ENCODE measurements at places on chromosomes 2 and 18.

DNA sequence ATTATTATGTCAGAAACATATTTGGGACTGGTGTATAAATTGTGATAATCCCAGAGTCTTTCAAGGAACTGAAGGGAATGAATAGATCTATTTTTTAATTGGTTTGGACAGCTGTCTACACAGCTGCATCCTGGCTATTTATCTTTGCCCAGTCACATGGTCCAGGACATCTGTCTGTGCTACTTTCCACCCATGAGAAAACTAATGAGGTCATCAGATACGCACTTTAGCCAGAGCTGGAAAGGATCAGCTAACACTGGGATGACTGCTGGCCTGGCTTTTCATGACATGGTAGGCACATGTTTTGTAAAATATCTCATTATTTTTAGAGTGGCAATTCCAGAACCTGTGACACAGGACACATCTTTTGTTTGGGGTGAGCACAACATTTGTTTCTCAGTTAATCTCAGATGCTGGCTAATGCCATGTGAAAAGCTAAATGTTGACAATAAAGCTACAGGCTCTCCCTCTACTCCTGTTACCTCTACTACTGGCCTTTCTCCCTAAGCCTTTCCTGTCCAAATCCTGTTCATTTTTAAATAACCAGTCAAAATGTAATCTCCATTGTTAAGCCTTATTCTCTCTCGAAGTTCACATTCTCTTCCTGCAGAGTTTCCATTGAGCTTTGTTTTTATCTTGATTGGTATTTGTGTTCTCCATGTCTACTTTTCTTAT lies 500.7 kb downstream of the RIT2 start:
- no peak for DNase-seq

DNA sequence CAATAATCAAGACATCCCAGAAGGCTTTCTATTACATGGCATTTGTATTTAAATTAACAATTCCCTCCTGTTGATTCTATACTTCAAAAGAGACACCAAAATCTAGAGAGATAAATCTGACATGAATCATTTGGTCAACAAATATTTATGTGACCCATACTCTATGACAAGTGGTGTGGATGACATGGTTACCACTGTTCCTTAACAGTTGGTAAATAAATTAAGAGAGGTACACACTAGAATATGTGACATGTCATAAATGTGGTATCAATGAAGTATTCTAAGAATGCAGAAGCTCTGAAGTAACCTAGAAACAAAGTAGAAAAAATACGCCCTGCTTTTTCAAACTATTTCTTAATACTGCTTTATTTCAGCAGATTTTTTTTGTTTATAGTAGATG lies 255.4 kb downstream of the EXOC6B start:
- DNase-seq: no peak

- no peak for DNase-seq
Observed at GRCh38 chr2:111712940-111713515, 171.0 kb downstream of the ANAPC1 start.

DNA sequence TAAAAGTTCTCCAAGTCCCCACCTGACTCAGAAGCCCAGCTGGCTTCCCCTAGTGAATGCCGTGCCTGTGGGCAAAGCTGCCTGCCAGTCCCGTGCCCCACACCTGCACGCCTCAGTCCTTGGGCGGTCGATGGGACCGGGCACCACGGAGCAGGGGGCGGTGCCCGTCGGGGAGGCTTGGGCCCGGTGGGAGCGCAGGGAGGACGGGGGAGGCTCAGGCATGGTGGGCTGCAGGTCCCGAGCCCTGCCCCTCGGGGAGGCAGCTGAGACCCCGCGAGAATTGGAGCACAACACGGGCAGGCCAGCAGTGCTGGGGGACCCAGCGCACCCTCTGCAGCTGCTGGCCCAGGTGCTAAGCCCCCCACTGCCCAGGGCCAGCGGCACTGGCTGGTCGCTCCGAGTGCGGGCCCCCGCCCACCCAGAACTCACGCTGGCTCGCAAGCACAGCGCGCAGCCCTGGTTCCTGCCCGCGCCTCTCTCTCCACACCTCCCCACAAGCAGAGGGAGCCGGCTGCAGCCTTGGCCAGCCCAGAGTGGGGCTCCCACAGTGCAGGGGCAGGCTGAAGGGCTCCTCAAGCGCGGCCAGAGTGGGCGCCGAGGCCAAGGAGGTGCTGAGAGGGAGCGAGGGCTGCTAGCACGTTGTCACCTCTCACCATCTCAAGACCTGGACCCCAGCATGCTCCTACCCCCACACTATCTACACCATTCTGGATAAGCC lies 215.5 kb downstream of the TNS1 start:
- no peak for DNase-seq

DNA sequence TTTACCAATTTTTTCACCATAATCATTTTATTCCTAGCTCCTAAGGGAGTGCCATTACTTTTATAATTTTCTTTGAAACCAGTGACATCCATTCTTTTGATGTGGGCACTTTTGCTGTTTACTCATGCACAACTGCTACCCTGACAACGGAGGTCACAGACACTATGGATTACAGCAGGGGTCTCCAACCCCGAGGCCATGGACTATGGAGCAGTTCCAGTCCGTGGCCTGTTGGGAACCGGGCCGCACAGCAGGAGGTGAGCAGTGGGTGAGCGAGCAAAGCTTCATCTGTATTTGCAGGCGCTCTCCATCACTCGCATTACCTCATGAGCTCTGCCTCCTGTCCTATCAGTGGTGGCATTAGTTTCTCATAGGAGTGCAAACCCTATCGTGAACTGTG lies 34.6 kb downstream of the PRPF40A start:
- DNase-seq: no peak

DNA sequence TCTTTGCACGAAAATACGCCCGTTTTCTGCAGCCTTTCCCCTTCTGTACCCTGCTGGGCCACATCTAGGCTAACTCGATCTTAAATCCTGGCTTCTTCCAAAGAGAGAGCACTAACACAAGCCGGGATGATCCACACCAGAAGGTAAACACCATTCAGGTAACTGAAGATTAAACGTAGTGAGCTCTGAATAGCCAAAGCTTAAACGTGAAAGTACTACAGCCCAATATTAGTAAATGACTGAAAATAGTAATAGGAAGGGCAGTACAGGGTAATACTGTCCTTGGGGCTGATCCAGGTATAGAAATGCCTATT lies 422 bp upstream of the MRPL53 start:
- DNase-seq: no peak

DNA sequence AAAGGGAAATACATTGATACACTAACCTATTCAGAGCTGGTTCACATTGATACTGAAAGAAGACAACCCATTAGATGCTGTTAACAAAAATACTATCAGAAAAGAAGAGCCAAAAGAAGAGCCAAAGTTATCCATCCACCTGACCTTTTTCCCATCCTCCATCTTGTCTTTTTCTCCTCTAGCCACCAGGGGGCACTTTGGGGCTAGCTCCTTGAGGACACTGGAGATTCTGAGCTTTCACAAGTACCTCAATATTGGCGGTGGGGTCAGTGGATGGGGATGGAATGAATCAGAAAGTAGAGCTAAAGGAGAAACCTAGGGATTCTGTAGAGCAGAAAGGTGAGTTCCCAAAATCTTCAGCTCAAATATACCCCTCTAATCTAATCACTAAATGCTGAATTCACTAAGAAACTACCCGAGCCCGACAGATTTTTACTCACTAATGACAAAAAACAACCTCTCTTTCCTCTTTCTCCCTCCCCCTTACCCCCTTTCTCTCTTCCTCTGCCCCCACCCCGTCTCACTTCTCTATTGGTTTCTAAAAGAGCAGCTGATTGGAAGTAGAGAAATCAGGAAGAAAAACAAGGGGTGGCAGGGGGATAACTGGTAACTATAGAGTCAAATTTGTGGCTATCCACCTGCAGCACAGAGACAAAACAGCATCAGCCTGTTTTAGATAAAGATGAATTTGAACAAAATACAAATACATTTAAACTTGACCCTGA lies 203.3 kb downstream of the TCF4 start:
- no peak for DNase-seq

DNA sequence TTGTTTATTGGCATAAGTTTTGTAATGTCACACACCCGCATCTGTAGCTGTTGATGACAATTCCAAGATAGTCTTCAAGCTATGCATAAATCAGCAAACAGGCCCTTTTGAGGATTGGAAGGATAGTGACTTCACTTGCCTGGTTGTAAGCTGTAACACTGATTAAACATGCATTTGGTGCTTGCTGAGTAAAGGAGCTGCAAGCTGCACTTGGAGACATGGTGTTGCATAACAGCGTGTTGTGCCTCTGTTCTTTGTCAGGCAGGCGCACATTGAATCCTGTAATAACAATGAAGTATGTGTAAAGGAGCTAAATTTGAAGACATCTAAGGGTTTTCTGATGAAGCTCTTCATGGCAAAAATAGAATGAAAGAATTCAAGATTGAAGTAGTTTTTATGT lies 68.7 kb upstream of the TTC27 start:
- no peak for DNase-seq

- no peak for DNase-seq
Observed at GRCh38 chr2:171013851-171014250, 84.8 kb downstream of the GORASP2 start.

- no peak for DNase-seq
Observed at GRCh38 chr2:99881901-99882591, 260.3 kb downstream of the AFF3 start.

GRCh38 chr18:23194155-23194996 lies 59.1 kb downstream of the CABLES1 start:
- no peak for DNase-seq

DNA sequence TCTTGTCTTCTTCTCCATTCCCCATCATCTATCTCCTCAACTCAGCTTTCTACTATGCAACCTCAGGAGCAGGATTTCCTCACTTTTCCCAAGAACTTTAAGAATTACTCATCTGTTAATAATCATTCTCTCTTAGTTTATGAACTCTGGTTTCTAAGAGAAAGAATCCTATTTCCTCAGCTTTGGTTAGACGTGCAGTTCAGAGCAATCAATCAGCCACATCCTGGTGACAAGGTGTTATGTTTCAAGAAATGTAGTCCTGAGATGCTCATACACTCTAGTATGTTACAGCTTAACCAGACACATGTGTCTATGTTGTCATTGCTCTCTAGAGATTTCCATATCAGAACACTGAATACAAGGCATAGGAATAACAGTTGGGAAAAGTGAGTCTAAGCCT lies 277.9 kb downstream of the MBD2 start:
- no peak for DNase-seq

DNA sequence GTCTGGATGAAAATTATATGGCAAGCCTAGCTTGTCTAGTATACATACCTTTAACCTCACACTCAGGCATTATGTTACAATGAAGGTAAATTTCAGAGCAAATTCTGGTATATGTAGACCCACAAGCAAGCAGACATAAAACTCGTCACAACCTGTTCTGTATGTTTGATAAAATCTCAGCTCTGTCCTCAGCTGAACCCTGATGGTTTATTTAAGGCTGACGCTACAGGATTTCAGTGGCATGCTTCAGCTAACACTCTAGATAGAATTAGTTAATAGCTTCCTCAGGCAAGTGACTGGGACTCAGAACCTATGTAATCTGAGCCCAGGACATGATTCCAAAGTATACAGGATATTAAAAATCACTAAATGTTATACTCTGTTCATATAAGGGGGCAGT lies 68.2 kb upstream of the MC2R start:
- no peak for DNase-seq

GRCh38 chr2:217415316-217415715 lies 555.5 kb upstream of the TNP1 start:
- no peak for DNase-seq

DNA sequence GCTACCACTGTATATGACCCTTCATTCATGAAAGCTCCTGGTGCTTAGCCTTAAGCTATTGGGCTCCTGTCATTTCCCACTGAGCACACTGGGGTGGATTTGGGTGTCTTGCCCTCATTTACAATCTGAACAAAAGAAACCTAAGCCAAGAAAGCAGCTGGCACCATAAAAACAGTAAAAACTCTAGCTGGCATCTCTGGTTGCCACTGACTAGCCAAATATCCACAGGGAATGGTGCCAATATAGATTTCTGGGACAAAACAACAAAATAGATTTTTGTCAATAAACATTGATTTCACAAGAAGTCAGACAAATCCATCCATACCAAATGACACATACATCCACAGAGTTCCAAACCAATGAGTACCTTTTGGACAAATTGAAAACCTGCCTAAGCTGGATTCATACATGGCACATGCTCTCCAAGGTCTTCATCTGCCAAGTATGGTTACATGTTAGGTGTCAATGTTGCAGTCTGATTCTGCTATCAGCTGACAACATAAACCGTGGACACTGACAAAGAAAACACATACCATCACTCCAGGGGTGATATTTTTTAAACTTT lies 1081.5 kb upstream of the ZEB2 start:
- DNase-seq: no peak

DNA sequence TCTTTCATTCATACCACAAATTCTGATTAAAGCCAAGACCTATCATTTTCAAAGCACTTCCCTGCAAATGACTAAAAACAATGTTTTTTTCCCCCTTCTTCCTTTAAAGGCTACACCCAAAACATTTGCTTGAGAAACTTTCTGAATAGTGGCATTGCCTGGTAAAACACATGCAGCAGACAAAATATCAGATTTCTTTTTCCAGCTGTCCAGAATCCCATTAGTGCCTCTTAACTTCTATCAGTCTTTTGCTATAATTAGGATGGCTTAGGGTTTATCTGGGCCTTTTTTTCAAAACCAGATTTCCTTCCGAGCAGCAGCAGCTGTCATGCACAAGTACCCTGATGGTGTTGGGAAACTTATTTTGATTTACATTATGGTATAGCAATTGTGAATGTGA lies 50.6 kb downstream of the ALPK2 start:
- DNase-seq: no peak

DNA sequence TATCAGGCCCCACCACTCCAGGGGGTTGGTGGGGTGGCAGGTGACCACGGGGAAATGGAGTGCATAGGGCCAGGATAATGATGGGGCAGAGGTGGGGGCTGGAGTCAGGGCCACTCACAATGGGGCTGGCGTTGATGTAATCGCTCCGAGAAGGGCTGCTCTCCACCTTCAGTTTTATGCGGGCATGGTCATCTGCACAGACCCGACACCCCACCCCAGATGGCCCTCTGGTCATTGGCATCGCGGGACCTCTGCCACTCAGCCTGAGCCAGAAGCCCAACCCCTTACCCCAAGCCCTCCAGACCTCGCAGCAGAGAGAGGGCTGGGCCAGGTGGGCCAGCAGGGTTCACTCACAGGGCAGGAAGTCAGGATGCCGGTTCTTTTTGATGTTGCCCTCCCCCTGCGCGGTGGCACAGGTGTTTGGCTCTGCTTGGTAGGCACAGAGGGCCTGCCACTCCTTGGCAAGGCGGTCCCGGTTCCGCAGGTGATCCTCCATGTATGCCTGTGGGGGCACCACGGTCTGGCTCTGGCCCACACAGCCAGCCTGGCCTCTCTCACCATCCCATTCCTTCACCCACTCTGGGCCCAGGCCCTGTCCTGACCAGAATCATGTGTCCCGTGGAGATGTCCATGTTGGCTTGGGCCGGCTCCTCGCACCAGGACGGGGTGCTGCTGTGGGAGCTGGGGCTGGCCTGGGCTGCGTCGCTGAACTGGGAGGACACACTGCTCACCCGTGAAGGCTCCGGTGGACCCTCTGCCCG lies 12.4 kb downstream of the PTPRN start:
- DNase-seq: no peak

All from activated T-helper 1 cell treated with anti-CD3 and anti-CD28 coated beads, Interleukin-2, amount 50 U/mL, for 16 hours (primary cell).